ENCODE measurements at places on chromosomes 7 and 10.

GRCh38 chr10:48782386-48782785, 97.7 kb downstream of the WDFY4 start:
- no peak for DNase-seq

DNA sequence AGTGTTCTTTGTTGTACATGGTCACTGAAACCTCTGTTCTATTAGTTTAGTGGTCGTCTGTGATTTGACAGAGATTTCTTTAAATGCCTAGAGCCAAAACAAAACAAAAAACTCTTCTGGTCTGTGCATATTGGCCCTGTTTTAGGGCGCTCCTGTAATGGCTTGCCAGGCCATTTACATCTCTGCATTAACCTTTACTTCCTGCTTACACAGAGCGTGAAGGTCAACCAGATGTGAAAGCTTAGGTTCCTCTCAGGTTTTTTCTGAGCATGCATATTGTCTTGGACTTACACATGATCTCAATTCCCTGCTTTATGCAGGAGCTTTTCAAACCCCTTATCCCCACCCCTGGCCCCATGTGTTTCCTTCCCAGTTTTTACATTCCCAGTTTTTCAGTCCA, 9.6 kb downstream of the ZNF37A start:
- no peak for DNase-seq

GRCh38 chr10:86364491-86365345, 1.9 kb downstream of the GRID1 start:
- no peak for DNase-seq

- DNase-seq, result peak; percentile 8
Measured at GRCh38 chr7:51965454-51965853, 648.8 kb upstream of the COBL start.

- DNase-seq, result no peak
Measured at GRCh38 chr10:42646687-42647640, 8.6 kb upstream of the ZNF33B start.

DNA sequence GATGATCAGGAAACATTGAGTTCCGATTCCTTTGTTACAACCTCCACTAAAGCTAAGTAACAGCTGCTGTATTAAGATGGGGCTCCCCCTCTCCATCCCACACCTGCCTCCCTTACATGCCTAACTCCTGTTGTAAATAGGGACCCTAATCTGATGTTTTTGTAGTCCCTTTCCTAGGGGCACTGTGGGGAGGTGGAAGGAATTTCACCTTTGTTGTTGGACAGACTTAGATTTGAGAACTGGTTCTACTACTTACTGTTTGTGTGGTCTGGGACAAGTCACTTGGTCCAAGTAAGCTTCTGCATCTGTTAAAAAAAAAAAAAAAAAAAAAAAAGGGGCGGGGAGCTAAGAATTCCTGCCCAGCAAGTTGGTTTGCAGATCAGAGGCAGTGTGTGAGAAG, 42.6 kb downstream of the KIAA1217 start:
- no peak for DNase-seq

- no peak for DNase-seq
Measured at GRCh38 chr7:128815289-128815942, 14.8 kb upstream of the FLNC start.

DNA sequence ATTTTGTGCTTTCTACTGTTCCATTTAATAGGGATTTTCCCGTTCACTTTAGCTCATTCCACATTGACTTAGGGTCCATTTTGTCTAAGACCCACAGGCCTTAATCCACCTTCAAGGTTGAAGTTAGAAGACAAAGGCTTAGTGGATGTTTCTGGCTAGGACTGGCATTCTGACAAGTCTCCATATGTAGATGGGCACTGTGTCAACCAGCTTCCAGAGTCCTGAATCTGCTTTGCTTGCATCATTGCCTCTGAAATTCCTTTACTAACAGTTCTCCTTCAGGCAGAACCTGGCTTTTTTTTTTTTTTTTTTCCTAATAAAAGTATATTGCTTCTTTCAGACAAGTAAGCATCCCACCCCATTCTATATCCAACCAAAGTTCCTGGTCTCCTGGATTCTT, 69.6 kb upstream of the PDCD4 start:
- no peak for DNase-seq

- no peak for DNase-seq
Measured at GRCh38 chr7:32227746-32228145, 157.5 kb upstream of the PDE1C start.

- DNase-seq, result no peak
Measured at GRCh38 chr7:45701701-45702510, 127.7 kb downstream of the ADCY1 start.
